ENCODE measurements at places on chromosomes 6 and 20.

DNA sequence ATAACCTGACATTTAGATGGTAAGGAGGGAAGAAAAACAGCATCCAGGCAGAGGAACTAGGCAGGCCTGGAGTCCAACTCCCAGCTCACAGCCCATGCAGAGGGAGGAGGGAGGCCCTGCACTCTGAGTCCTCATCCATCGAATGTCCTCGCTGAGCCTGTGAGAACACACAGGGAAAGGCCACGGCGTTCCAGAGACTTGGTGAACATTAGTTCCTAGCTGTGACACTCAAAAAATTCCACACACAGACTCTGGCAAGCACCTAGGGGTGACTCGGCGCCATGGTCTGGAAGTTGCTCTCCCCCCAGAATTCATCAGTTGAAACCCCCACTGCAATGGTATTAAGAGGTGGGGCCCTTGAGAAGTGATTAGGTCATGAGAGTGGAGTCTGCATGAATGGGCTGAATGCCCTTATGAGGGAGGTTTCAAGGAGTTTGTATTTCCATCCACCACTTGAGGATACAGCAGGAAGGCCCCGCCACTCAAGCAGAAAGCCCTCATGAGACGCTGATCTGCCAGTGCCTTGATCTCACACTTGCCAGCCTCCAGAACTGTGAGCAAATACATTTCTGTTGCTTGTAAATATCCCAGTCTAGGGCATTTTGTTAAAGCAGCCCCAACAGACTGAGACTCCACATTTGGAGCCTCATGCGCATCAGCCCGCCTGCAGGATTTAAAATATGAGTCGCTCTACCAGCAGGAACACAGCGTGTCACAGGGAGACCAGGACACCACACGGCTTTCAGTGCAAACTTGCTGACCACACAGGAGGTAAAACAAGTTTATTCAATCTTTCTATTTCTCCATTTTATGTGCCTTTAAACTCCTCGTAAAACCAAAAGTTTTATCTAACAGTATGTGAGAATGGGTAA is 73.9 kb downstream of the WDR27 start:
- DNase-seq: no peak

- DNase-seq: peak; percentile 72
These were observed 4.1 kb upstream of the ZNF512B start for GRCh38 chr20:63973636-63974401.

- no peak for DNase-seq
These were observed 4.5 kb upstream of the SIRPA start for GRCh38 chr20:1890469-1891262.

DNA sequence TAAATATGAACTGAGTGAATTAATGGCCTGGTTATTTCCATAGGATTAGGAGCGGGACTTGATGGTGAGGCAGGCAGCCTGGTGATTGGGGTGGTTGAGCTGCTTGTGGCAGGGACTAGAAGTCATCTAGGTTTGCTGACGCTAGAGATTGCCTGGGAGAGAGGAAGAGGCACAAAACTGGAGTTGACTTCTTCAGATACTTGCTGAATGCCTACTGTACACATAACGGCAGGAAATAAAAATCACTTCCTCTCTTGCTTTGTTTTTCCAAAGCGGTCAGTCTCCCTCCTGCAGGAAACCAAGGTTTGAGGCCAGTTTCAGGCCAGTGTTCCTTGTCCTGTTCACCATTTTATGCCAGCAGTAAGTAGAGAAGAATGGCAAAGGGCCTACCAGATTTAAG is 36.7 kb upstream of the MYLIP start:
- no peak for DNase-seq

GRCh38 chr6:1015825-1016224 is 296.1 kb upstream of the FOXQ1 start:
- DNase-seq: no peak

DNA sequence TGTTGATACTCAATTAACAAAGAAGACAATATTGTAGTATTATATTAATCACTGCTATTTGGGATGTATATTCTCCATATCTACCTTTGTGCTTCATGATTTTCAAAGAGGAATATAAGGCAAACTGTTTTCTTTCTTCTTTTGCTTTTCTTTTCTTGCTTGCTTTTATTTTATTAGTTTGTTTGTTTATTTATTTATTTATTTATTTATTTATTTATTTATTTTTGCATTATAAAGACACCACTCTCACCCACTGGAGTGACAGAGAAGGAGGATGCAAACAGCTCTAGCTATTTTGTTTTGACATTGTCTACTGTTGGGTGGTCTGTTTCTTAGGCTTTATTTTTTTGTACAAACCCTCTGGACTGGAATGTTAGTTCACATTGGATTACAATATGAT is 1352.7 kb downstream of the HACE1 start:
- DNase-seq: no peak

GRCh38 chr20:60113024-60113724 is 155.0 kb downstream of the CDH26 start:
- DNase-seq: no peak

GRCh38 chr20:1370548-1371110 is 22.2 kb downstream of the FKBP1A start:
- DNase-seq: no peak

DNA sequence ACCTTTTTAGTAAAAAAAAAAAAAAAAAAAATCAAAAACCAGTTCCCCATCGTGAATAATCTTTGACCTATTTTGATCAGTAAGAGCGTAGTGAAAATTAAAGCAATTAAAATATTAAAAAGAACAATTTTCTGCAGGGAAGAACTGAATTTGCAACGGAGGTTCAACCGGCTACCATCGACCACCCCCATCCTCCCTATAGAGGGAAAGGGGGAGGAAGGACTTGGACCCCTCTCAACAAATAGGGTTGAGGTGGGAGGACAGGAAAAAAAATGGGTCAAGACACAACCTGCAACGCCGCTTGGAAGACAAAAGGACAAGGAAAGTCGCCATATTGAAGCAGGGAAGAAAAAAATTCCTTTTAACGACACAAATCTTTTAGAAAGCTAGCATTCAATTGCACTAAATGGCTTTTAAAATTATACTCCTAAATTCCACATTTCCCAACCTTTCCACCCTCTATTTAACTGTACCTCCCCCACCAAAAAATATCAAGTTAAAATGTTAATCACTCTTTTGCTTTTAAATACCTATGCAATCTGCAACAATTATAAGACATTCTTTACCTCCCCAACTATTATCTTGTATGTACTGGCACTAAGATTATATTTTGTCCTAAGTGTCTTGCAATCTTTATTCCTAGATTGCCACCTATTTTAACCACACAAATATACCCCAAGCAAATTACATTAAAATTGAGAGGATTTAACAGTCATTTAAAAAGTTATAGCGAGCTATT is 1.7 kb downstream of the PPP1R10 start:
- no peak for DNase-seq

DNA sequence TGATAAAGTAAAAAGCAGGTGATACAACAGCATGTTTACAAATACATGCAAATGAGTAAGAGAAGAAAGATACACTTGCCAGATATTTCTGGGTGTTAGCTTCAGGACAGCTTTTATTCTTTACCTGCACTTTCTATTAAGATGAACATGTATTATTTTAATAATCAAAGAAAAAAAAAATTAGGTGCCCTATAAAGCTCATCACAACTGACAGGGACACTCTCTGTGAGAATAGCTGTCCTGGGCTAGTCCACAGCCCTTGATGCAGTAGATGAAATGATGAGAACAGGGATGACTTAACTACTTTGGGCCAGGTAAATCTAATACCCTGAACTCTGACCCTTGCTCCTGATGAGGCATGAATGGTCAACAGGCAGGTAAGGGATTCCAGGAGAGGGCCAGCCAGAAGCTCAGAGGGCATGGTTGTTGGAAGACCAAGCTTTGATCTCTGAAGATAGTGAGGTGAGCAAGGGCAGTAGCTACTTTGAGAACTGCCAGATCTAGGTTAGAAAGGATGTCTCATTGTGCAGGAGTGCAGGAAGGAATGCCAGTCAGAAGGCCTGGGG is 15.6 kb downstream of the NSFL1C start:
- no peak for DNase-seq

Data from stimulated activated naive CD4-positive, alpha-beta T cell treated with Interleukin-2 at 50 U/mL for 16 hours (primary cell).